ENCODE measurements at places on chromosomes 1 and 21. TPM values are rescaled to one million over a fixed set of nuclear protein-coding genes. Genes with fewer than 3 reads are reported as not detected.

Gene SLC26A9
- not detected for total RNA-seq

Gene RXRG
- not detected for total RNA-seq

Gene ZNF695
- 38.0 TPM for total RNA-seq

Gene TAL1
- total RNA-seq: not detected

Gene DNTTIP2
- total RNA-seq: 24.8 TPM

Gene ALDH4A1
- total RNA-seq: 51.4 TPM
